D341Med (cell line): ENCODE measurements at places on chromosomes 1 and 21.

DNA sequence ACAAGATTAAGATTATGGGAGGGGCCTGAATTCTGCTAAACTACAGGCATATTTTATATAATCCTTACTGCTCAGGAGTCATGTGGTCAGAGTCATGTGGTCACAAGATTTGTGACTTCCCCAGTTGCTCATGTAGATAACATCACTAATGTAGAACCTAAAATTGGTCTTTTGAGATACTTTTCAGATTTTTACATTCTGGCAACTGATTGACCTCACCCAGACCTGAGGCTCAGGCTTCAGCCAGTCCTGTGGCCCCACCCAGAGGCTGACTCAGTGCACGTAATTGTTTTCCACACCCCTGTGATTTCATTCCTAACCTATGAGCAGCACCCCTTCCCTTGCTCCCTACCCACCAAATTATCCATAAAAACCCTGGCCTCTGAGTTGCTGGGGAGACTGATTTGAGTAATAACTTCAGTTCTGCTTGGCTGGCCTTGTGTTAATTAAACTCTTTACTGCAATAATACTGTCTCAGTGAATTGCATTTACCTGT is 41.7 kb upstream of the ZNF326 start:
- DNase-seq, result peak; percentile 33

GRCh38 chr1:198907423-198907746 is 268.5 kb downstream of the PTPRC start:
- DNase-seq, result no peak

DNA sequence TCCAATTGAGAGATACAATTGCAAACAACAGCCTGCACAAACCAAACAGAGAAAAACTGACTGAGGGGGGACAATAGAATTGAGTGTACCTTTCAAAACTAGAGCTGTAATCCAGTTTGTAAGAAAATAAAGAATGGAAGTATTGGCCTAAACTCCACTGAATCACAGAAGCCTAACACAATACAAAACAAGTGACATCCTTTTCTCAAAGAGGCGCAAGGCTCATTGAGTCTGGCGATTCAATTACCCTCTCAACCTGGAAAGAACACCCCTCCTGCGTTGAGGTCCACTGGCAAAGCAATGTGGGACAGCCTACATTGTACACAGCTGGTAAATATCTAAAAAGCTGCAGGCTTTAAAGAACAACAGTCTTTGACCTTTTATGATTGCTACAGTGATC is 182.6 kb downstream of the DPYD start:
- DNase-seq, result no peak

GRCh38 chr21:39319814-39320332 is 6.4 kb upstream of the BRWD1 start:
- no peak for DNase-seq

DNA sequence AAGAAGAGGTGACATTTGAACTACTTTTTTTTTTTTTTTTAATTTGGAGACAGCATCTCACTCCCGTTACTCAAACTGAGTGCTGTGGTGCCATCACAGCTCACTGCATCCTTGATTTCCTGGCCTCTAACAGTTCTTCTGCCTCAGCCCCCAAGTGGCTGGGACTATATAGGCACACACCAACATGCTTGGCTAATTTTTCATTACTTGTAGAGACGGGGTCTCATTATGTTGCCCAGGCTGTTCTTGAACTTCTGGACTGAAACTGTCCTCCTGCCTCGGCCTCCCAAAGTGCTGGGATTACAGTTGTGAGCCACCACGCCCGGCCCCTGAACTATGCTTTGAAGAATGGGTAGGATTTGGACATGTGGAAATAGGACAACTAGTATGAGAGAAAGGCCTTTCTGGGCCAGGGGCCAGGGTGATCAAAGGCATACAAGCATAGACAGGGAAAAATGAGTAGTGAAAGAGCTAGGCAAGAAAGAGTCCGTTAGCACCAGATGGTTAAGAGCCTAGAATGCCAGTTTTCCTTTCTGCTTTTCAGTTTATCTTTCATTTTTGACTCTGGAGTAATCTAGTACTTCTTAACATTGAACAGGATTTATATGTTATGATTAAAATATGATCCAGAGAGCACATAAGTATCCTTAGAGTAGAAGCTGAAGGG is 6.3 kb downstream of the RABGAP1L start:
- no peak for DNase-seq

DNA sequence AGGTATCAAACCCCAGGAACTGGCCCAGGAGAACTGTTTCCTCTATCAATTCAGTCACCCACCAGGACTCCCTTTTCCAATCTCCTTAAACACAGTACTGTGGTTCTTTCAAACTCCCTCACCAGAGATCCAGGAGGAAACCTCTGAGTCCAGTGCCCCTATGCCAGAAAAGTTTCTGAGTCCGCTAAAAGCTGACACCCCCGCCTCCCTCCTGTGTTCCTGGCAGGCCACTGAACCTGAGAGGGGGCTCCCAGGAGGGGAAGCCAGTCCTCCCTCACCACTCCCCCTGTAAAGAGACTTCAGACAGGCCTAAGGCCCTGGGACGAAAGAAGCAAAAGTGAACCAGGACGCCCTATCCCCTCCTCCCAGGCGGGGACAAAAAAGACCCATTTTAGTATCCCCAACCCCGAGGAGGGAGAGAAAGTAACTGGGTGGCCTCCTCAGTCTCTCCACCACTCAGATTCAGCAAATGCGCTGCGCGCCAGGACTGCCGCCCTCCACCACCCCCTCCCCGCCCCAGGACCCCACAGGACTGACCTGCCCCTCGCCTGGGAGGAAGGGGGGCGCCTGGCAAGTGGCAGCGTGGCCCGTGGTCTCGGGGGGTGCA is 624 bp downstream of the SLC41A1 start:
- DNase-seq, result peak; percentile 79

DNA sequence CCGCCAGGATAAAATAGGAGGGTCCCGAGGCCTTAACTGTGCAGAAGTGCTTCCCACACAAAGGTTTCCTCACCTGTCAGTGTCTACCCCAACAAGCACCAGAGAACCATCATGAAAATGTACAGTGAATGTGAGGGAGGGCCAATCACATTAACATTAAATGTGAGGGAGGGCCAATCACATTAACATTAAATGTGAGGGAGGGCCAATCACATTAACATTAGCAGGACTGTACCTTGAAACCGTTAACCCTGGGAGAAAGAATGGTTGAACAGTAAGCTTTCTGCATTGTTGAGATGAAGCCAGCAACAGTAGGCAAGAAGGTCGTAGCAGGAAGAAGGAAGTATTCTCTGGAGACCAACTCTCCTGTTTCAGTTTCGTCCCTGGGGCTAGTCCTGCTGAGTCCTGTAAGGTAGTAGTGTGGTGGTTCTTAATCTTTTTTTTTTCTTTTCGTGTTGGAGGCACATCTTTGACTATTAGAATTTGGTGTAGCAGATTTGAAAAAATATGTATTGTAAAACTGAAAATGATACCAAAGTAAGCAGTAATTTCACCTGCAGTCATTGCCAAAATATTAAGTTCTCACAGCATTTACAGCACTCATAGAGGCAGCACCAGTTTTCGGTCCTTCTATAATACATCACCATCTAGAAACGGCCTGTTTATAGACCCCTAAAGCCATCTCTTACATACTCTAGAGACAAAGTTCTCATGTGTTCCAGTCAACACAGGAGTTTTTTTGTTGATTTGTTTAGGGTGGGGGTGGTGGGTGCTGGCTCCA is 98.6 kb upstream of the PPP2R5A start:
- no peak for DNase-seq

- no peak for DNase-seq
Measured at GRCh38 chr1:41902159-41902577, 16.6 kb downstream of the HIVEP3 start.

GRCh38 chr1:15609631-15610030 is 7.6 kb upstream of the DDI2 start:
- DNase-seq, result no peak

- no peak for DNase-seq
Measured at GRCh38 chr1:199913318-199913717, 114.2 kb upstream of the NR5A2 start.

DNA sequence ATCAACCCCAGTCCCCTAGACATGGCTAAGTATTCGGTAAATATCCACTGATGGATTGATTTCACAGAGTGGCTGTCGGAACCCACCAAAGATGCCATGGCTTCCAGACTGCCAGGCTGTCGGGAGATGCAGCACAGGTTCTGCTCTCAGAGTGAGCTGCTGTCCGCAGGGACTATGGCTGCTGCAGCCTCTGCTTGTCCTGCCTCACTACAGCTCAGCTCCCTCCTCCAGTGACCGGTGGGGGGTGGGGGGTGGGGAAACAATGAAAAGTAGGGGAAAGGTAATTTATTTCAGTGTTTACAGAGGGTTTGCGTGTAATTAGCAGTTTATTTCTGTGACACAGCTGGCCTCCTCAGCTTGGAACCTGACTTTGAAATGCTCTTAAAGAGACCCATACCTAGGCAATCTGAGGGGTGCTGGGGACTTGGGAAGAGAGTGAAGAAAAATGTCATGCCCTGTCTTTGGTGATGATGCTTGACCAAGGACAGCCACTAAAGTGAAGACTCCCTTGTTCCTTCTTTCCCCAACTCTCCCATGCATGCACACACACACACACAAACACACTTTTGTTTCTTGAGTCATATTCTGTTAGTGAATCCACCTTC is 109.0 kb downstream of the CACNA1E start:
- no peak for DNase-seq

DNA sequence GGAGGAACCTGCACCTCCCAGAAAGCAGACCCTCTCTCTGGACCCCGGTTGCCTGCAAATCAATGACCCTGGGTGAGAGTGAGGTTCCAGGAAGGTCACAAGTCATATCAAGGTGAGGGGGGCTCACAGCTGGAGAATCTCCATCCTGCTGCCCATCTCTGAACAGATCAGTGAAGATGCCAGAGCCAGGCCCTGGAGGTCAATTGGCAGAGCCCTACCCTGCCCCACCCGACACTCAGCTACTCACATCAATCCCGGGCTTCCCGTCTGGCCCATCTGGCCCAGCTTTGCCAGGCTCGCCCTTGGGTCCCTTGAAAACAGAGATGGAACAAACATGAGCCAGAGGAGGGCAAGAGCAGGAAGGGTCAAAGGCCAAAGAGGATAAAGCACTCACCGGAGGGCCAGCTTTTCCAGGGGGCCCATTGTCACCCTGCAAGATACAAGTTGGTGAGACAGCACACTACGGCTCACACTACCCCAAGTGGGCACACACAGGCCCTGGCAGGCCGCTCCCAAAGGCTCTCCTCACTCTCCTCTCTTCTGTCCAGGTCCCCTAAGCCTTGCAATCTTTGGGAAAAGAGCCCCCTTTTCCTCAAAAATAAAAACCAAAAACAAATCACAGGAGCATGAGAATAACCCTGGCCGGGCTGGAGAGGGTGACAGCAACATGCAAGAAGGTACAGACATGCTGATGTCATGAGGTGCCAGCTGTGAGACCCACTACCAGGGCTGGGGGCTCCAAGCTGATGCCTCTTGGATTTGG is 2.9 kb downstream of the COL9A2 start:
- no peak for DNase-seq

- DNase-seq, result peak; percentile 45
Measured at GRCh38 chr1:224617410-224618355, 1.6 kb downstream of the CNIH3 start.

- DNase-seq, result peak; percentile 94
Measured at GRCh38 chr1:156407344-156407743, 38.3 kb downstream of the RHBG start.

- no peak for DNase-seq
Measured at GRCh38 chr1:105686874-105687690, 1369.4 kb upstream of the PRMT6 start.

DNA sequence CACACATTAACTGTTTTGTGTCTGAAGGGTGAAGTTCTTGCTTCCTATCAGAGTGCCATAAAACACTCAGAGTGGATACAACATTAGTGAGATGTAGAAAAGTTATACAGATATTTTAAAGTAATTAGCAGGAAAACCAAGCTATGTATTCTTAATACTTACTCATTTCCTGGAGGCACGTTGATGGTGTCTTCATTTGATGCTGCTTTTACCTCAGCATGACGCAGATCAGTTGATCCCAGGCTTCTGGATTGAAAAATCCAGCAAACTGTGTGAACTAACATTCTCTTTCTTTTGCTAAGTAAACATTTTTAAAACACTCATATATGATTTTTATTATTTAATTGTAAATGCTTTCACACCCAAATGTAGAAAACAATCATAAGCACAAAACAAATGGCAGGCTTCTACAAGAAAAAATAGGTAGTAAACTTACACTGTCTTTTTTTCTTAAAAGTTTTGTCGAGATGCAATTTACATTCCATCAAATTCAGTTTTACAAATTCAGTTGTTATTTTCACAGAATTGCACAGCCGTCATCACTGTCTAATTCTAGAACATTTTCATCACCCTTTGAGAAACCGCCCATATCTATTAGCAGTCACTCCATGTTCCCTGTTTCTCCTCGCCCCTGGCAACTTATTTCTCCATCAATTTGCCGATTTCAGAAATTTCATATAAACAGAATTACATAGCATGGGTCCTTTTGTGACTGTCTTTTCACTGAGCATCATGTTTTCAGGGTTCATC is 198.9 kb downstream of the LRRC7 start:
- no peak for DNase-seq

GRCh38 chr1:62208087-62208486 is 13.4 kb downstream of the L1TD1 start:
- DNase-seq, result no peak

GRCh38 chr1:235946571-235946981 is 79.9 kb upstream of the LYST start:
- no peak for DNase-seq

DNA sequence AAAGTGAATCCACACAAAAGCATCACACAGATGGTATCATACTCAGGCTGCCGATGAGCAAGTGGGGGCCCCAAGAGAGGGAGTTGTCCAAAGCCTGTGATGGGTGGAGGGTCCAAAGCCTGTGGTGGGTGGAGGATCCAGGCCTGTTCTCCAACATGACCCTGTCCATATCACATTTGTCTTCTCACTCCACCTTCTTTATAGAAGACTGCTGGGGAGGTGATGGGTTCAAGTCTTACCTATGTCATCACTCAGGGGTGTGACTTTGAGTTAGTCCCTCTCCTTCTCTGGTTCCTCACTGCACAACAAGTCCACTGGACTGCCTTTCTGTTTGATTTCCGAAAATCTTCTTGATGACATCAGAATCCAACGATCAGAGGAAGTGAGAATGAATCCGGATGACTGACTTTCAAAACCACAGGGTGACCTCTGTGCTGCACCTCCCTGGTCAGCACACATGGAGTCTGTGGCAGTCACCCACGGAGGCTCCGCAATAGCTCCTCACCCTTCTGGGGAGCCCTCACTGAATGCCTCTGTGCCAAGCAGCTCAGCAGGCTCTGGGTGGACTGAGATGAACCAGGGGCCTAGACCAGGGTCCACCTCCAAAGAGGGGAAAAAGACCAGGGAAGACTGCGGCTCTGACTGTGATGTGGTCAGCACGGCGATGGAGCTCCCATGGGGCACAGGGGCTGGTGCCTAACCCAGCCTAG is 166.8 kb downstream of the HIVEP3 start:
- no peak for DNase-seq

DNA sequence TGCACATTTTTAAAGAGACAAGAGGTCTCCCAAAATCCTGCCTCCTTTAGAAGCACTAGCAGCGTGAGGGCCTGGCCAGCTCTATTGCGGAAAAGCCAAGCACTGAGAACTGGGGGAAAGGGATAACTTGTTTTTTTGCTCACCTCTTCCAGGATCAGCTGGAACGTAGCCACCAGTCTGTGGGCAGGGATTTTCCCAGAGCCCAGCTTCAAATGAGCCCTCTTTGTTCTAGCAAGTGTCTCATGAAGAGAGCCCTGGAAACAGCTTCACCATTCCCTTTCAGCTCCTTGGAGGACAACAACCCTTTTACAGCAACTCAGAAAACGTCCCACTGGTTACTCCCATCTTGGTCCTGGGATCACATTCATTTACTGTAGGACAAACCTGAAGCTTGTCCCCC is 195.4 kb downstream of the LMX1A start:
- DNase-seq, result no peak
